Activated CD8-positive, alpha-beta T cell treated with anti-CD3 and anti-CD28 coated beads, Interleukin-2, amount 10 ng/mL, durations not matched to agents 7 days and 5 days (primary cell): ENCODE measurements at places on chromosomes 1 and 21.
A peak's percentile ranks its signal among the peaks of the same experiment; 100 is the strongest.

DNA sequence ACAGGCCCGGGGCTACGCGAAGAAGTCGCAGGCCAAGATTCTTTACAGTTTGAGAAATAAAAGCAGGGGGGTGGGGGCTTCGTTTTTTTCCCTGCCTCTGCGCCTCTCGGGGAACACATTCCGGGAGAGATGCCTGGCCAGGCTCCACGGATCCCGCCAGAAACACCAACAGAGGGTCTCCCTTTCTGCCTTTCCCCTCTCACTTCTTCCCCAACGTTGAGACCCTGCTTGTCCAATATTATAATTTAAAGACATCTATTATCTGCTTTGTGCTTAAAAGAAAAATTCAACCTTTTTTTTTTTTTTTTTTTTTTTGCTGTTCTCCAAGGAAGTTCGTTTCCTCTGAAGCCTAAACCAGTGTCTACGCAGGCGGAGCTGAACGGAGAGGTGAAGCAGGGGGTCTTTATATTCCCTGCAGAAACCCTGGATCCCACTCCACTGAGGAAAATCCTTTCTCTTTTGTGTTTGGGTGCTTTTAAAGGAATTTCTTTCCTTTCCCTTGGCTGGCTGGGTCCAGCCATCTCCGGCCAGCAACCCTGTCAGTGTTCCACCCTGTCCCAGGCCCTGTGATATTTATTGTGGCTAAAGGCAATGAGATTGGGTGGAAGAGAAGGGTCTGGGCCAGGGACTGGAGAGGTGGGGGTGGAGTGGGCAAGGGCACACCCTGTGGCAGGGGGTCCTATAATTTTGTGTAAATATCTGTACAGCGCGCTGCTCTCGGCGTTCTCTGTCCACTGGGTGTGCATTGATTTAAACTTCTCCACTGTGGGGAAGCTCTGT is 2.2 kb downstream of the FOXD2 start:
- no peak for DNase-seq

GRCh38 chr1:53292690-53293089 is 35.2 kb downstream of the LRP8 start:
- DNase-seq, result no peak

GRCh38 chr1:100539836-100540536 is 2.0 kb downstream of the GPR88 start:
- no peak for DNase-seq

DNA sequence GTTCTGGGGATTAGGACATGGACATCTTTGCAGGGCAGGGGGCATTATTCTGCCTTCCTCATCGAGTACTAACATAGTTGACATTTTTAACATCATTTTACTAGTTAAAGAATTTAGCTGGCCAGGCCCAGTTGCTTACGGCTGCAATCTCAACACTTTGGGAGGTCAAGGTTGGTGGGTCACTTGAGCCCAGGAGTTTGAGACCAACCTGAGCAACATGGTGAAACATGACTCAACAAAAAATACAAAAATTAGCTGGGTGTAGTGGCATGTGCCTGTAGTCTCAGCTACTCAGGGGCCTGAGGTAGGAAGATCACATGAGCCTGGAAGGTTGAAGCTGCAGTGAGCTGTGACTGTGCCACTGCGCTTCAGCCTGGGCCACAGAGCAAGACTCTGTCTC is 29.8 kb upstream of the THEM4 start:
- no peak for DNase-seq

GRCh38 chr1:41340655-41341364 is 20.4 kb upstream of the FOXO6 start:
- no peak for DNase-seq

- no peak for DNase-seq
These were observed 330.2 kb downstream of the S1PR1 start for GRCh38 chr1:101566883-101567538.

- no peak for DNase-seq
These were observed 7.8 kb downstream of the VANGL2 start for GRCh38 chr1:160407839-160408801.

GRCh38 chr1:243501002-243501401 is 245.2 kb downstream of the SDCCAG8 start:
- peak; percentile 4 for DNase-seq

- no peak for DNase-seq
These were observed 15.3 kb downstream of the CLDN14 start for GRCh38 chr21:36464590-36464989.

DNA sequence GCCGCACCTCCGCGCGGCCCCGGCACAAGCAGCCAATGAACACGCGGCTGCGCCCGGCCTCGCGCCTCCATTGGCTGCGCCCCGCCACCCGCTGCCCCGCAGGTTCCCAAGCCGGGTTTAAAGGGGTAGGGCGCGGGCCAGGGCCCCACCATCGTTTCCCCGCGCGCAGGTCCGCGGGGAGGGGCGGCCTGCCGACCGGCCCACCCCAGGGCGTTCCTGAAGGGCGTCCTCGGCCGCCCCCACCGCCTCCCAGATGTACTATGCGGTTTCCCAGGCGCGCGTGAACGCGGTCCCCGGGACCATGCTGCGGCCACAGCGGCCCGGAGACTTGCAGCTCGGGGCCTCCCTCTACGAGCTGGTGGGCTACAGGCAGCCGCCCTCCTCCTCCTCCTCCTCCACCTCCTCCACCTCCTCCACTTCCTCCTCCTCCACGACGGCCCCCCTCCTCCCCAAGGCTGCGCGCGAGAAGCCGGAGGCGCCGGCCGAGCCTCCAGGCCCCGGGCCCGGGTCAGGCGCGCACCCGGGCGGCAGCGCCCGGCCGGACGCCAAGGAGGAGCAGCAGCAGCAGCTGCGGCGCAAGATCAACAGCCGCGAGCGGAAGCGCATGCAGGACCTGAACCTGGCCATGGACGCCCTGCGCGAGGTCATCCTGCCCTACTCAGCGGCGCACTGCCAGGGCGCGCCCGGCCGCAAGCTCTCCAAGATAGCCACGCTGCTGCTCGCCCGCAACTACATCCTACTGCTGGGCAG is at the start of gene OLIG1:
TSS of gene OLIG1 (plus strand) at position 148 of the 750 bp plus-strand sequence. CDS start at position 254, 106 bp downstream.
- peak; percentile 31 for DNase-seq

- DNase-seq, result no peak
These were observed 4.1 kb upstream of the ACOT11 start for GRCh38 chr1:54543729-54544496.

GRCh38 chr1:232974971-232975370 is 24.6 kb downstream of the NTPCR start:
- no peak for DNase-seq

DNA sequence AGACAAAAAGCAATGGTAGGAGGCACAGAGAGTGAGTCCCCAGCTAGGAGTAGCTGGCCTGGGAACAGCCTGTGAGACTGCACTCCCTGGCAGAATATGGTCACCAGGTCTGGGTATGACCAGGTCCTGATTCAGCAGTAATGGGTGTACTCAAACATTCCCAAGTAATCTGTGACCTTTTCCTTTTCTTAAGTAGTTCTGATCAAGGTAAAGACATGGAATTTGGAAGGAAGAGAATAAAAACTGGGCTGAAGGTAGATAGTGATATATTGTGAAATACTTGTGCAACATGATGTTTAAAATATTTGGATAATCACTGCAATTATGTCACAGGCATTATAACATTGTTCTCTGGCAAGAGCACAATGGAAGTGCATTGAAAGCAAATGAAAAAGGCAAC is 147.2 kb upstream of the DPYD start:
- DNase-seq, result no peak

GRCh38 chr21:23507501-23507900 is 2099.8 kb downstream of the MRPL39 start:
- no peak for DNase-seq

- peak; percentile 37 for DNase-seq
These were observed 18.3 kb downstream of the YARS1 start for GRCh38 chr1:32798679-32799416.

DNA sequence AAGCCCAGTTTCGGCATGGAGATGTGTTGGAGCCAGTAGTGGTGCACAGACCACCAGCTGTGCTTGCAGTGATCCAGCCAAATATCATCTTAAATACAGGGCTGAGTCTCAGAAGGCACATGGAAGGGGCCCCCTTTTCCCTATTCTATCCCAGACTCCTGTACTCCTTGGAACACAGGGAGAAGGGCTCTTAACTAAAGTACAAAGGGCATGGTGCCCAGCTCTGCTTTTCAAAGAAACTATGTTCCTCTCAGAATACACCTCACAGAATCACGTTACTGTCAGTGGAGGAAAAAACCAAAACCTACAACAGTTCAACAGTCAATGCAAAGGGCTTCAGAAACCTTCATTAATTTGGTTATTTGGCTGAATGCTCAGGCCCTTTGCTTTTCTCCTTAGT is 180.6 kb upstream of the C1orf105 start:
- no peak for DNase-seq

- DNase-seq, result no peak
These were observed 851.2 kb upstream of the ADAMTS5 start for GRCh38 chr21:27817902-27818623.

- peak; percentile 53 for DNase-seq
These were observed 1.4 kb downstream of the PTPN7 start for GRCh38 chr1:202158810-202159533.

DNA sequence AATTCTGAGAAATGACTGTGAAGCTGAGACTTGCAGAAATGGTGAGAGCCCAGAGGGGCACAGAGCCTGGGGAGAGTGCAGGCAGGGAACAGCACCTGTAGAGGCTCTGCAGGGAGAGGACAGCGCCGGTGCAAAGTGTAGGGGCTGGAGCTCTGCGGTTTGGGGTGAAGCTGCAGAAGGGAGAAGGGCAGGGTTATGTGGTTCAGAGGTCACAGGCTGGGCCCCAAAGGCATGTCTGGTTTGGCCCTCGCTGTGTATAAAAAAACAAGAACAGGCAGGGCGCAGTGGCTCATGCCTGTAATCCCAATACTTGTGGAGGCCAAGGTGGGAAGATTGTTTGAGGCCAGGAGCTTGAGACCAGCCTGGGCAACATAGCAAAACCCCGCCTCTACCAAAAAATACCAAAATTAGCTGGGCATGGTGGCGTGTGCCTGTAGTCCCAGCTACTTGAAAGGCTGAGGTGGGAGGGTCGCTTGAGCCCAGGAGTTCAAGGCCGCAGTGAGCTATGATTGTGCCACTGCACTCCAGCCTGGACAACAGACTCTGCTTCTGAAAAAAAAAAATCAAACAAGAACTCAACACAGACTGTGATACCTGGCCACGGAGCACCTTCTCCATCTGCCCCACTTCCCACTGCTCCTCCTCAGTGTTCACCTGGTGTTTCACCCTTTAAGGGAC is 29.1 kb downstream of the SERINC2 start:
- no peak for DNase-seq

DNA sequence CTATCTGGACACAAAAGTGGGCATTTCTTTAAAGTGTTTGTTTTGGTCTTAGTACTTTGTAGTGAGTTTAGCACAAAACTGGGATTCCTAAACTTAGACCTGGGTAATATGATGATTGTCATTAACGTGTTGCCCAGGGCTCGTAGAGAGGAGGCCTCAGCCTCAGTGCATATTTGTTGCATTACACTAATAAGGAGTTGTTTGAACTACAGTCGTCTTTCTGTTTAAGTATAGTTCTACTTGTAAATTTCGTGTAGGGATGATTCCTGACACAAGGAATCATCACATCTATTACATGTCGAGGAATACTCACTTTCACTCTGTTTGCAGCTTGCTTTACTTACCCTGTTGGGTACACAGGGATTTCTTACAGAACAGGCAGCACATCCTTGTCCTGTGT is 85.0 kb downstream of the PRDM2 start:
- no peak for DNase-seq

DNA sequence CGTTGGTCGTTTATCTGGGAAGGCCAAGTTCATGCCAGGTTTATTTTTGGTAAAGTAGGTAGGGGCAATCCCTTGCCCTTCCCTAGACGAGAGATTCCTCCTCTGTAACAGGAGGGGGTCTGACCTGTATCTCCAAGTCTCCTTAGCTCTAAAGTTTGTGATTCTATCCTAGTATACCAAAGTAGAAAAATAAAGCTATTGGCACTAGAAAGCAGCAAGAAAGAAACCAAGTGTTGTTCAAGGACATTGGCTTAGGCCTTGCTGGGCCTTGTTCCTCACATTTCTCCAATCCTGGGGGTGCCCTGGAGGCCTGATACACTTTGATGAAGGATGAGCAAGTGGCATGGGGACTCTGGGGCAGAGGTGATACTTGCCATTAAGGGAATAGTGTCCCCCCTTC is 814 bp downstream of the MTARC2 start:
- no peak for DNase-seq

DNA sequence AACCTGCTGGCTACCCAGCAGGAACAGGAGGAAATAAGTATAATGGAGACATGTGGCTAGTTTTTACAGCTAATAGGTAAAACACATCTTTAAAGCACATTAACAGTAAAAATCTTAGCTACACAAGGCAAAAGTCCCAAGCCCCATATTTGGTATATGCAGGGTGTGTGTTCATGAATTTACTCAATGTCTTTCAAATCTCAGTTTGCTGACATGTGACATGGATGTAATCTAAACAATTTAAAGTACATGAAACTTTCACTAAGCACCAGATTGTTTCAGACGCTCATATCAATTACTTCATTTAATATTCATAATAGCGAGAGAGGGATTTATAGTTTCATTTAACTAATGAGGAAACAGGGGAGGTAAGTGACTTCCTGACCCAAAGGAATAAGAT is 3.9 kb downstream of the TACSTD2 start:
- DNase-seq, result no peak

DNA sequence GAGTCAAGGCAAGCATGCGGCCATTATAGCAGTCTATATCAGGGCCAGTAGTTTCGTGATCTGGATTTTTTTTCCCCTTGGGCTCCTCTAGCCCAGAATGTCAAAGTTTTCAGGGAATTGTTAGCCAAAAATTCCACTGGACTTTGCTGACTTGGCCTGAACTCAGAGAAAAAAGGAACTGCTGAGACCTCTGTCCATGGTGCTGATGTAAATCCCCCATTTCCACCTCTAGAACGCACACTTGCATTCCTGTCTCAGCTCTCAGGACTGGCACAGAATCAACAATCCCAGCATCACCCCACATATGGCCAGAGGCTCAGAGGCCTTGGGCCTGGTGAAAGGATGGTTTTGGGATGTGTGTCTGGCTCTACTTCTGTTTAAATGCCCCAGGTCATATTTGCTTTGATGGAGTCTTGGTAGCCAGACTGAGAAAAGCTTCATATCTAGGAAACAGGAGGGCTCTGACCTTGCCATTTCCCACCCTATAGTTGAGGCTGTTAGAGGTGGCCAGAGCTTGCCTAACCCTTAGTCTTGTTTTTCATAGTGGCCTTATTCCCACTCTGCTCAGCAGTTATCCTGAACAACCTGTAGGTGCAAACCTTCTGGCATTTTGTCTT is 16.9 kb upstream of the EFCAB14 start:
- peak; percentile 58 for DNase-seq

DNA sequence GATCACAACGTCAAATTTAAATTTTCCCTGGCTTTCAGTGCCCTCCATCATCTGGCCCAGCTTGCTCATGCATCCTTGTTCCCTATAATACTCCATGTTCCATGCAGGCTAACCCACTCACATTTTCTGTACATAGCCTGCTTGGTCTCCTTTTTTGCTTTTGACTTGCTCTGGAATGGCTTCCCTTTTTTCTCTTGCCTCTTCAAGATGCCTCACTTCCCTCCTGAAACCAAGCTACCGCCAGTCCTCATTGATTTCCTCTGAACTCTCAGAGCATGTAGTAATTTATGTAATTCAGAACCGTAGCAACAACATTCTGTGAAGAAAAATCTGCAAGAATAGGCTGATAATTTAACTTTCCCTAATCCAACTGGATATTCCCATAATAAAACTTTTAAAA is 10.3 kb downstream of the CAP1 start:
- no peak for DNase-seq
